ENCODE measurements at places on chromosomes 16 and 17.

- DNase-seq: no peak
These were observed 17.3 kb downstream of the MYO18A start for GRCh38 chr17:29162909-29163341.

- no peak for DNase-seq
These were observed 10.4 kb downstream of the GPATCH8 start for GRCh38 chr17:44492706-44493272.

- no peak for DNase-seq
These were observed 48.5 kb upstream of the HS3ST3A1 start for GRCh38 chr17:13650096-13650675.

DNA sequence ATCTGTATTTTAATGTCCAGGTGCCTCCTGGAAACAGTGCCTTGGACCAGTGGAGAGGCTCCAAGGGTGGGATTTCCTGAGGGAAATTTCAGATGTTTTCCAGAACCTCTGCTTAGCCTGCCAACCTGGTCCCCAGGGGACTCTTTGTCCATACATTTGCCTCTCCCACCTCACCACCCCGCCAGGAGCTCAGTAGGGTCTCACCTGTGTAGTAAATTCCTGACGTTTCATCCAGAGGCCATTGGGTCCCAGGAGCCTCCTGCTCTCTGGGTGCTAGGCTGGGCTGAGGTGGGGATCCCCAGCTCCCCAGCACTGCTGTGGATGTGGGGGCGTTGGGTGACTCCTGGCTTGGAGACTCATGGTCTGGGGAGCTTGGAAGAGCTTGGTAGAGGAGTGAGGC, 2.7 kb downstream of the NLRP1 start:
- DNase-seq: no peak

- DNase-seq: no peak
These were observed 4.9 kb downstream of the CCL5 start for GRCh38 chr17:35875072-35875799.

DNA sequence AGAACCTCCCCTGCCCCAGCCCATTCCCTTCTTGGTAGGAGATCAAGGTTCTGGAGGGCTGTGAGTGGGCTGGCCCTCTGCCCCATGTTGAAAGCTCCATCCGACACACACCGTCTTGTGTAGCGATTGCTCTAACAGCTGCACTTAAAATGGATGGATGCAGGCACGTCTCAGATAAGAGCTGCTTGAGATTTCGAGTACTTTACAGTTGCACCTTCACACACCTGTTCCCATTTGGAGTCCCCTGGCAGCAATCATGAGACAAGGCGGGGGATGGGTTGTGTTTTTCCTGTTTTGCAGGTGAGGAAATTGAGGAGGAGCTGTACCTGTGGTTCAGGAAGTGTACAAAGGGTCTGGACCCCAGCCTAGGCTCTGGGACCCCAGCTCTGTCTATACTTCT, 25.6 kb upstream of the TAC4 start:
- no peak for DNase-seq

GRCh38 chr16:56354746-56355145, 70.6 kb downstream of the AMFR start:
- no peak for DNase-seq

DNA sequence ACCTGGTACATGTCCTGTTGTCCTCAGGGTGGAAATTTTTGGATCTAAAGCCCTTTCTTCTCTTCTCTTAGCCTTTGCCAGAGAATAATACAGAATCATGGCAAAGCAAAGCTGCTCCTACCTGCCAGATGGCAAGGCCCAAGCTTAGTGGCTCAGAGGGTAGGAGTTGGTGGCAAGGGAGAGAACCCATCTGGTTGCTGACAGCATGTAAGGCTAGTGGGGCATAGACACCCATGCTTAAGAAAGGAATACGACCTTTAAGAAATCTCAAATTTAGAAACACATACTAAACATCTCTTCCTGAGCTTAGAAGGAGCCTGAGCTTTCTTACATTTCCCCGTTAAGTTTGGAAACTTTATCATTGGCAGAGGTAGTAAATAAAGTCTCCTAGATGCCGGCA, 395.0 kb upstream of the SOX9 start:
- DNase-seq: peak; percentile 89

DNA sequence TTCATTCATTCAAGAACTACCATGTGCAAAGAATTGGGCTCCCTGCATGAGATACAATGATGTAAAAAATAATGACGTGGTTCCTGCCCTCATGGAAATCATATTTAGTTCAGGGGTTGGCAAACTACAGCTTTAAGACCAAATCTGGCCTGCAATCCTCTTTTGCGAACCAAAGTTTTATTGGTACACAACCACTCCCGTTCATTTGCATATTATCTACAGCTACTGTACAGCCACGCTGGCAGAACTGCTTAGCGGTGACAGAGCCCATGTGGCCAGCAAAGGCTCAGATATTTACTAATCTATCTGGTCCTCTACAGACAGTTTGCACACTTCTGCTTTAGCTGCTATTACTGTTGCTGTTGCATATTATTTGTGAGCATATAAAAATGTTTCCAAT, 167.7 kb downstream of the XYLT1 start:
- no peak for DNase-seq

GRCh38 chr17:882827-883585, 96.6 kb downstream of the NXN start:
- no peak for DNase-seq

DNA sequence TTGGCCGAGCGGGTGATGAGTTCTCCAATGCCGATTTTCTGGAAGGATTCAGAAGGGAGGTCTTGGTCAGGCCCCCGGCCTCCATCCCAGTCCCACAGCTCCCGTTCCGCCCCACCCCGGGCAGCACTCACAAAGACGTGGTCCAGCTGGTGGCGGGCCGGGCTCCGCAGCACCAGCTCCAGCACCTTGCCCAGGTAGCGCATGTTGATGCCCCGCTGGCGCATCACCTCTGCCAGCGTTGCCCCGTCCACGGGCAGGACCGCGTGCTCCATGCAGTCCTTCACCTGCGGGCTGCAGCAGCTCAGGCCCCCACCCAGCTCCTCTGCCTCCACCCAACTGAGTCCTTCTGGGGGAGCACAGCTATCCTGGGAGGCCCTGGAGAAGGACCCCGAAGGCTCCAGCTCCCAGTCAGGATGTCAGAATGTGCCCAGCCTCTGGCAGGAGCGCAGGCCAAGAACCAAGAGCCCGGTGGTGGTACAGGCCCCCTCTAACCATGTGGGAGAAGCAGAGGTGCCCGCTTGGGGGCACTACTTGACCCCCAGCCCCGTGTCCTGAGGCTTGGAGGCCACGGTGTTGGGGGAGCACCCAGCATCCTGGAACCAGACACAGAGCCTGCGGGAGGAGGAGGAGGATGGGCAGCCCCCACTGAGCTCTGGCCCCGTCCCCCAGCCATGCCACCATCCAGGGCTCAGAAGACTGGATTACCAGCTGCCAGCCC, 16.2 kb downstream of the CLUH start:
- DNase-seq: no peak

DNA sequence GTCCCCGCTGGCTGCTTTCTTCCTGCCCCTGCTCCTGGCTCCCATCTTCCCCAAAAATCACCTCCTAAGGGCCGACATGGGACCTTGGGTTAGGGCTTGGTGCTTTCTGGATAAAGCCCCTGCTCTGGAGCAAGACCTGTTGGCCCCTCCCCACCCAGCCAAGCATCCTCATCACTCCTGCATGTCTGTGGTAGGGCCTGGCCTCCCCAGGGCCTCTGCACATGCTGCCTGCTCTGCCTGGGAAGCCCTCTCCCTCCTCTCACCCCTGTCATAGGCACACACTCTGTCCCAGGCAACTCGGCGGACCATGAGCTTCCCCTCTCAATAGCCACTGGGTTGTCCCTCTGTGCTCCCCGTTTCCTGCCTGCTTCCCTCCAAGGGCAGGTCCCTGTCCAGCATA, 35.2 kb downstream of the CFAP20 start:
- DNase-seq: no peak

- DNase-seq: no peak
These were observed 24.4 kb upstream of the CRHR1 start for GRCh38 chr17:45759761-45760160.

- no peak for DNase-seq
These were observed 36.4 kb downstream of the HSD17B2 start for GRCh38 chr16:82071421-82071820.
